Osteocyte (in vitro differentiated cells): ENCODE measurements at places on chromosomes 3 and 15. TPM values are rescaled to one million over a fixed set of nuclear protein-coding genes. Genes with fewer than 3 reads are reported as not detected.

VEPH1 gene
- total RNA-seq: 0.21 and 0.46 TPM in 2 replicates

ZPLD1 gene
- total RNA-seq: not detected in 2 replicates

DNA sequence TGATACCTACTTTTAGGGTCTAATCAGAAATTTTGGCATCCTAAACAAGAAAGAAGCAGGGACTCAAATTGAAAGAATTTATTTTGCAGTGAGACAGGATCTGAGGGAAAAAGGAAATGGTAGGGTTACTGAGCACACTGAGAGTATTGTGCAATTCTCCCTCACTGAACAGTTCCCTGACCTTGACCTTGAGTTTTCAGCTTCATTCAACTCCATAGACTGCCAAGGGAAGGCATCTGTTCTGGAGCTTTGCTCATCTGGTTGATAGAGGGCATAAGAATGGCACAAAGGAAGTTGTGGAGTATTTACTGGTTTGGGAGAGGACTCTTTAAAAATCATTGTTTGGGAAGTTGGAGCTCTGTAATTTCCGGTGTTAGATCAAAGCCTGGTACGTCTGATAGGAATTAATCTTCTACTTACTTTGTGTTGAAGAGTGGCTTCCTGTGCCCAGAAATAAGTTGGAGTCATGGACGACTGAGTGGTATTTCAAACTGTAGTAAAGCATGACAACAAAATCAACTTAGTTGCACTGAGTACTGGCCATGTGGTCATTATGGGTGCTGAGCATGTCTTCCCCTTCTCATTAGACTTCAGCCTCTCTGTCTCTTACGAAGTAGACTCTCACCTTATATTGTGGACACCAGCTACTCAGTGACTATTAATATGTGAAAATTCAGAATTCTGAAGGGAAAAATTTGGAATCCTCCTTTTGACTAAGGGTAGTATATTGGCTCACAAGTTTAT lies 40.8 kb downstream of the CLDN1 start:
- peaks cover 10% of the 10 kb centered on the region for H3K4me1 ChIP-seq
- H3K36me3 ChIP-seq: peaks cover 11% of the 10 kb centered on the region
- H3K27me3 ChIP-seq: no peaks in the 10 kb centered on the region
- peak overlapping the region; percentile 64 for H3K27ac ChIP-seq

- no peak overlapping the region for H3K4me3 ChIP-seq
- peaks cover 30% of the 10 kb centered on the region for H3K4me1 ChIP-seq
- no peak overlapping the region for H3K27ac ChIP-seq
Observed at GRCh38 chr3:101928890-101929289, 79.6 kb downstream of the NFKBIZ start.

DNA sequence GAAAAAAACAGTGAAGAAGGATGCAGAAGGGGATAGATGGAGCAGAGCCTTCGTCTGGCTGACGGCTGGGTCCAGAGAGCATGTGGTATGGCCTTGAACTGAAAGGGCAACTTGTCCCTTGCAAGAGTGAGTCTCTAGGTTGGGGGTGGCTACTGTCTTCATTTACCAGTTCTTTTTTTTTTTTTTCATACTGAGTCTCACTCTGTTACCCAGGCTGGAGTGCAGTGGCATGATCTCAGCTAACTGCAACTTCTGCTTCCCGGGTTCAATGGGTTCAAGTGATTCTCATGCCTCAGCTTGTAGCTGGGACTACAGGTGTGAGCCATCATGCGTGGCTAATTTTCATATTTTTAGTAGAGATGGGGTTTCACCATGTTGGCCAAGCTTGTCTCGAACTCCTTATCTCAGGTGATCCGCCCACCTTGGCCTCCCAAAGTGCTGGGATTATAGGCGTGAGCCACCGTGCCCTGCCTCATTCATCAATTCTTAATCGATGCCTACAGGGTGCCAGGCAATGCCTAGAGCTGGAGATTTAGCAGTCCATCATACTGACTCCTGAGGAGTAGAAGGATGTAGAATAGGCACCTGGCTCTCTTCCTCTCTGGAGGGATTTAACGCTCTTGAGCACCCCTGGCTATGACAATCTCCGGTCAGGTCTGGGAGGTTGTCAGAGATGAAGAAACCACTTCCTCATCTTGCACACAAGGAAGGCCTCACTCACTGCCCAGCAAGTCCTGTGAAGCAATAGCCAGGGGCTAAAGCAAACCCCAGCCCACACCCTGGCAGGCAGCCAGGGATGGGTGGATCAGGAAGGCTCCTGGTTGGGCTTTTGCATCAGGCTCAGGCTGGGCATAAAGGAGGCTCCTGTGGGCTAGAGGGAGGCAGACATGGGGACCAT lies at the start of gene CAMP:
Gene CAMP (plus strand): TSS at position 880 of the 898 bp plus-strand sequence. CDS start 17 bp downstream, at position 897.
- no peak within 1 kb of the TSS for H3K27ac ChIP-seq
- no peaks in the 10 kb centered on the region for H3K36me3 ChIP-seq
- peak; percentile 95 for DNase-seq
- peaks cover 9% of the 10 kb centered on the region for H3K4me1 ChIP-seq
- peaks cover 7% of the 10 kb centered on the region for H3K27me3 ChIP-seq

DNA sequence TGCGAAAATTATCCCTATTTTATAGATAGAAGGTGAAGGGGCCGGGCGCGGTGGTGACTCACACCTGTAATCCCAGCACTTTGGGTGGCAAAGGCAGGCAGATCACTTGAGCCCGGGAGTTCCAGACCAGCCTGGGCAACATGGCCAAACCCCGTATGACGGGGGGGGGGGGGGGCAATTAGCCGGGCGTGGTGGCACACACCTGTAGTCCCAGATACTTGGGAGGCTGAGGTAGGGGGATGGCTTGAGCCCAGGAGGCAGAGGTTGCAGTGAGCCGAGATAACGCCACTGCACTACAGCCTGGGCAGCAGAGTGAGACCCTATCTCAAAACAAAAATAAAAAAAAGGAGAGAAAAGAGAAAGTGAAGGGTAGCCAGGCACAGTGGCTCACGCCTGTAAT lies 1.4 kb downstream of the AAGAB start:
- no peaks in the 10 kb centered on the region for H3K36me3 ChIP-seq
- H3K4me3 ChIP-seq: peak overlapping the region; percentile 96
- no peak overlapping the region for H3K27ac ChIP-seq
- H3K4me1 ChIP-seq: peaks cover 35% of the 10 kb centered on the region

GRCh38 chr15:64861331-64861730 lies 19.6 kb downstream of the PLEKHO2 start:
- no peaks in the 10 kb centered on the region for H3K27me3 ChIP-seq
- peaks cover 20% of the 10 kb centered on the region for H3K36me3 ChIP-seq
- H3K27ac ChIP-seq: no peak overlapping the region
- H3K4me3 ChIP-seq: no peak overlapping the region
- no peak for DNase-seq

DNA sequence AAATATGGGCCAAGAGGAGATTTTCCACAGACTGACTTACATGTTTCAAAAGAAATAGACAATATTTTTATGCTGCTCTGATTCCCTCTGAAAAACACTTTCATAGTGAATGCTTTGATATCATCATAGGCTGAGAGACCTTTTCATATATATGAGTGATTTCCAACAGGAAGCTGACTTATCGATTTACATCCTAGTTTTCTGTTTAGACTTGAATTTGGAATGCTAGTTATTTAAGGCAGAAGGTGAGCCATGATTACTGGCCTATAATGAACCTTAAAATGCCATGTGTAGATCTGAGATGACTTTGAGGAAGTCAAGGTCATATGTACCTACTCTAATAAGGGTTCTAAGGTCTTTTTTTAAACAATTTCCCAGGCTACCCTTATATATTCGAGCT lies 1126.1 kb downstream of the ROBO1 start:
- no peaks in the 10 kb centered on the region for H3K27me3 ChIP-seq
- no peak for DNase-seq
- H3K4me3 ChIP-seq: no peak overlapping the region
- H3K36me3 ChIP-seq: peaks cover 5% of the 10 kb centered on the region
- peaks cover 2% of the 10 kb centered on the region for H3K4me1 ChIP-seq
